ENCODE measurements at places on chromosomes 2 and 18. TPM values are rescaled to one million over a fixed set of nuclear protein-coding genes. Genes with fewer than 3 reads are reported as not detected.

MYO7B gene
- total RNA-seq, result 0.03 TPM

UNC80 gene
- 0.93 TPM for total RNA-seq

NTSR2 gene
- total RNA-seq, result not detected

MPP4 gene
- total RNA-seq, result not detected

KRTCAP3 gene
- 0.88 TPM for total RNA-seq

OSGEPL1 gene
- total RNA-seq, result 51.5 TPM

FHOD3 gene
- 69.7 TPM for total RNA-seq

POMC gene
- not detected for total RNA-seq

CDH7 gene
- 2.7 TPM for total RNA-seq

CTLA4 gene
- total RNA-seq, result not detected

SERPINB13 gene
- total RNA-seq, result not detected

FEV gene
- total RNA-seq, result not detected

CPO gene
- not detected for total RNA-seq

PLEKHH2 gene
- total RNA-seq, result 11.2 TPM

B3GNT7 gene
- 1.5 TPM for total RNA-seq

Measured in neural progenitor cell (in vitro differentiated cells).